Stimulated activated CD4-positive, alpha-beta T cell treated with anti-CD3 and anti-CD28 coated beads, Interleukin-1b, Interleukin-23, amount 100 ng/mL, for 1 hour (primary cell): ENCODE measurements at places on chromosomes 1 and 21.

GRCh38 chr1:3074800-3075199 is 5.8 kb downstream of the PRDM16 start:
- DNase-seq: no peak

GRCh38 chr1:68958958-68959357 is 462.1 kb upstream of the DEPDC1 start:
- no peak for DNase-seq

DNA sequence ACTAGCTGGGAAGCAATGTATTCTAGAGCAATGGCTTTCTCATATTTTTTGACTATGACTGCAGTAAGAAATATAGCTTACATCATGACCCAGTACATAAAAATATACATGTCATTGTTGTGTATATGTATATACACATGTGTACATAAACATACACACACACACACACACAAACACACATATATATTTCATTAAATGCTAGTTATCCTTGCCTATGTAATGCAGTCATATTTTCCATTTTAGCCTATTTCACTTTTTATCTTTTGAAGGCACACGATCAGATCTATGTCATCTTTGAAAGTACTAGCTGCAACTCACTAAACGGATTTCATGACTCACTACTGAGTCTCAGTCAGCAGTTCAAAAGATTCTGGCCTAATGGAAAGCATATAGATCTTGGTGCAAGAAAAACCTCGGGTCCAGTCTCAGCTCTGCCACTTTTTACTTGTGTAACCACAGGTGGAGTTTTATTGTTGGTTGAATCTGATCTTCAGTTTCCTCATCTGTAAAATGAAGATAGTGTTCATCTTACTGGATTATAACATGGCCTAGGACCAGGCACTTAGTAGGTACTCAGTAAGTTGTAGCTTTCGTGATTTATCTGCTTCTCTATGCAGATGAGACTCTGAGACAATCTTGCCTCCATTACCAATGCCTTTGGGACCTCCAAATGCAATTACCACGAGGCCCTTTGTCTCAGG is 325.6 kb downstream of the RRAGC start:
- DNase-seq: no peak

- no peak for DNase-seq
Observed at GRCh38 chr21:44713846-44714245, 2.5 kb upstream of the TSPEAR start.
